ENCODE measurements at places on chromosomes 1 and 21.

DNA sequence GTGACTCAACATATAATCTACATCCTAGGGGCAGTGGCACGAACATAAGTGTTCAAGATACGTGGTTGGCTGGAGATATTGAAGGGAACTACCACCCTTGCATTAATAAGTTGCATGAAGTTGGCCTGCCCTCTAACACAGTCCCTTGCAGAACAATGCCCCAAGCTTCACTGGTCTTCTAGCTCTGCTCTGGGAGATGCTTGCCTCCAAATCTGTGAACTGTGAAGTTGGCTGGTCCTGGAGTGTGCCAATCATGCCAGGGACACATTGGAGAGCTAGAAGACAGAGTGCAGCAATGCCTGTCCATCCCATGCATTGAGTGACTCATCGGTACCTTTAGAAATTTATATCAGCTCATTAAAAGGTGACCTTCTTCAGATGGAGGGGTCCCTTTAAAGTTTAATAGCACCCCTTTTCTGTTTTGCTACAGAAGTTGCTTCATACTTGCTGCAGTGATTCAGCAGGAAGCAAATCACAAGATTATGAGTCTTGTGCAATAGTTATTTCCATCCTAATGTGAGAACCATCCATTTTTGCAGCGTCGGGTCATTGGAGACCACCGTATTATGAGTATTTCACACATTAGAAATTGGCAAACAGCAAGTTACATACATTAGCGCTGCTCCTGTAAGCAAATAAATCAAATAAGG, 55.2 kb upstream of the KAZN start:
- DNase-seq = no peak

DNA sequence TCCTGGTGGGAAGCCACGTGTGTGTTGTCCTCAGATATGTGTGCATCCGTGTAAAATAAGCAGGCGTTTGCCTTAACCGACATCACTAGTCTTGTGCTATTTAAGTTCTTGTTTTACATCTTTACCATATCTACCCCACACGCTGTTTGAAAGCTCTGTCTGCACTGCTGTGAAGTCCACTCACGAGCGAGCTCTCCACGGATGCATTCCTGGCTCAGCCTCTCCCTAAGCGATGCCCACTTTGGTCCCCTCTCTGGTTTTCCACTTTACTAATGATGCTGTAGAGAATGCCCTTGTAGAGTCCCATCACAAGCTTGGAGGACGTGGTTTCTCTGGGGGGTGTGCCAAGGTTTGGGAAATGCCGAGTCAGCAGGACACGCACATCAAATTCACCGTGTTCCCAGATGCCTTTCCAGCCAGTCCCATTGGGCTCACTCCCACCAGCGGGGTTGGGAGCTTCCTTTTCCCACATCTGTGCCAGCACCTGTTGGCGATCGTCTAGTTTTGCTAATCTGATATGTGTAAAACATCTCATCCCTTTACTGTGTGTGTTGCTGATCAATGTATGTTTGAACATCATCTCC, 43.8 kb downstream of the ACTL8 start:
- no peak for DNase-seq

GRCh38 chr1:168497376-168497950, 46.3 kb downstream of the XCL2 start:
- DNase-seq = no peak

DNA sequence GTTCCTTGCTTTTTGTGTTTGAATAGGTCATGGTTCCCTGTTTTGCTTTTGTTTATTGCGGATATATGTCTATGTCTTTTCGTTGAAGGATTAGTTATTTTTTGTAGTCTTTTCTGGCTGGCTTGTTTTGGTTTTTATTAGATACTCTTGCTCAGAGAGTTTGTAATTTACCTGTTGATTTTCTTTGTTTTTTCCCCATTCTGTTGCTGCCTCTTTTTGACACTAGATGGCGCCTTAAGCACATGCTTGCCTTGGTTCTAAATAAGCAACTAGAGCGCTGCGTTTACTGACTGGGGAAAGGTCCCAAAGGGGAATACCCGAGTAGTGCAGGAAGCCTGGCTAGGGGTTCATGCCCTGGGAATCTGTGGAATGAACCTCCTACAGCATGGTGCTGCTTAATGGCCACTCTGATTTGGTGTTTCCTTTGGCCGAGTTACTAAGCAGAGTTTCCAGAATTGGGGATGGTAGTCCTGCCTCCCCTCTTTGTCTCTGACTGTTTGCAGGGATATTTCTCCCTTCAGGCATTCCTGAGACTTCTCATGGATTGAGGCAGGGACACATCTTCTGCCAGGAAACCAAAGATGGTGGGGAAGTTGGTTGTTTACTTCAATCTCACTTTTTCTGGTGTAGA, 143.2 kb downstream of the PTPRU start:
- no peak for DNase-seq

GRCh38 chr1:90175490-90176167, 180.7 kb downstream of the ZNF326 start:
- no peak for DNase-seq

- no peak for DNase-seq
Observed at GRCh38 chr1:117017062-117017461, 15.5 kb downstream of the CD101 start.

GRCh38 chr1:10980841-10981727, 31.4 kb upstream of the TARDBP start:
- DNase-seq = no peak

DNA sequence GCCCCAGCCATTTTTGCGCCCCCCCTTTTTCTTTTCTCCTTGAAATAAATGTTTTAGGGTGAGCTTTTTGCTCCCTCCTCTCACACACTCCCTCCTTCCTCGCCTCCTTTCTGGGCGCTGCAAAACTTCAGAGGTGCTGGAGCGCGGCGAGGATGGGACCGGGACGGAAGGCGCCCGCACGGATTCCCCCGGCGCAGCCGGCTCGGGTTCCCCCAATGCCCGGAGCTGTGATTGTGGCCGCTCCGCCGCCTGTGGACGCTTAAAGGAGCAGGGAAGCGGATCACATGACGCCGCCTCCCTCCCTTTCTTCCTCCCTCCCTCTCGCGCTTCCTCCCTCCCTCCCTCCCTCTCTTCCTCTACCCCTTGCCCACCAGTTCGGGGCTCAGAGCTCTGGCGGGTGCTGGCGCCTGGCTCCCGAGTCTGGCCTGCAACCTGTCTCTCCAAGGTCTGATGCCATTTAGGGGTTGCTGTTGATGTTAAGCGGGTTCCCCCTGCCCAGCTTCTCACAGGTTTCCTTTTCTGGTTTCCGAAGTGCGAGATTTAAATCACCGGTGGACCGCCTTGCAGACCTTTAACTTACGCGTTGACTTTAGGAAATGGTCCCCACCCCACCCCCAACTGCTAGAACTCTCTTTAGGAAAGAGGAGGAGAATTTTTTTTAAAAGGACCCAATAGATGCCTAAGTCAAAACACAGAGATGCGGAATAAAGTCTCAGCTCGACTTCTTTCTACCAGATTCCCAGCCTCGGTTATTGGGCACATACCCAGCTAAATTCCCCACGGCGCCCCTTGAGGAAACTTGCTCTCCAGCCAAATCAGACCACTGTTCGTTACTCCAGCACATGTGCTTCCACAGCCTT, at the start of gene WLS:
WLS (minus strand) TSS at position 235 of the 860 bp plus-strand sequence; CDS start at position 11, 224 bp downstream.
- no peak for DNase-seq

DNA sequence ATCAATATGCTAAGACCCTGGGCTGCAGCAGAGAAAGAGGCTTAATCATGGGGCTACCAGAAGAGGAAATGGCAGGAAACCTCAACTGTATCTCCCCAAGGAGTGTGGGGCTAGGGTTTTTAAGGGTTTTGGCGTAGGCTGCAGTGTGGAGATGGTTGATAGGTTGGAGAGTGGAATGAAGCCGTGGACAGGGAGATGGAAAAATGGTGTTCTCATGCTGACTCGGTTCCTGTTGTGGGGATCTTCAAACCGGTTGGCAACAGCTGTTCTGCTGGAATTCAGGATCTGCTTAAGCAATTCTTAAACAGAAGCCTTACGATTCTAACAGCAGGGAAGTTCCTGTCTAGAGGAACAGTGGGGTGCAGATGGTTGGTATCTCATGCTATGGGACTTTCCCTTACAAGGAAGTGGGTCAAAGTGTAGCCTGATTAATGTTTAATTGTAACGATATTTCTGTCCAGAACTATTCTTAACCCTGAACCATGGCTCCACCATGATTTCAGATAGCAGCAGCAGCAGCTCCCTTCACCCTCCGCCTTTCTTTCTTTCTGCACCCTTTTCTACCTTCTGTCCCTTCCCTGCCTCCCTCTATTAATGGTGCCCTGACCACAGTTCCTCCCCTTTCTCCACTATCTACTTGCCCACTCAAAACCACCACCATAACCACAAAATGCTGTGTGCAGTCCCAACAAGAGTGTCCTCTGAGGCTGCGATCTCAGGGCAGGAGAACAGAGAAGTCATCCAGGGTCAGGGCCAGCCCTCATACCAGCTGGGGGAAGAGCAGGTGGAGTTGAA, 30.8 kb downstream of the RSPH1 start:
- DNase-seq = no peak

- no peak for DNase-seq
Observed at GRCh38 chr1:47411436-47411835, 4.6 kb upstream of the FOXE3 start.

- no peak for DNase-seq
Observed at GRCh38 chr1:11335417-11336056, 62.5 kb downstream of the UBIAD1 start.

GRCh38 chr1:214476986-214477870, 74.2 kb downstream of the PTPN14 start:
- no peak for DNase-seq

DNA sequence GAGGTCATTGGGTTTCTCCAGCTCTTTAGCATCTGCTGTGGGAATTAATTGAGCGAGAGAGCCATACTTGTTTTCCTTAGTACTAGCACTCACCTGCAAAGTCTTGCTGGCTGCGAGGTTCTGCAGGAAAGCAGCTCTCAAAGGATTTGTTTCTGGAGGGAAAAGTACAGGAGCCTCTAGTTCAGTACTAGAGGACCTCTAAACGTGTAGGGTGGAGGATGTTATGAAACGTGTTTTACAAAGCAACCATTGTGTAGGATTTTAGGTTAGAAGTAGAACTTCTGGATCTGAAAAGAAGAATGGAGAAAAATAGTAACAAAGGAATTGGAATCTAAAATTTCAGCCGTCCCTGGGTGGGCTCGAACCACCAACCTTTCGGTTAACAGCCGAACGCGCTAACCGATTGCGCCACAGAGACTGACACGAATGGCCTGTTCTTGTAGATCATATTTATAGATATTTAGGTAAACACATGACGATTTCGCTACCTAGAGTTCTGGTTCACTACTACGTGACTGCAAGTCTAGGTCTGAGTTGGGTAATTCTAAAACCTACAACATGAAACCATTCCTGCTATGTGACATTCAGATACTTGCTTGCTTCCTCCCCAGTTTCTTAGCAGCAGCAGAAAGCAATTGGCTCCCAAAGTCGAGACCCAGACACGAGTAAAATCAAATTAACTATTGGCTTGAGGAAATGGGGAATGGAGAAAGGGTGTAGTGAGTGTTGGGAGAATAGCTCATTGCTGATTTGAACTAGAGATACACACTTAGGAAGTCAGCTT, 60.2 kb upstream of the CFAP126 start:
- peak; percentile 53 for DNase-seq

GRCh38 chr1:222653178-222653827, 35.4 kb downstream of the MIA3 start:
- DNase-seq = no peak

- no peak for DNase-seq
Observed at GRCh38 chr1:98704474-98704873, 43.0 kb downstream of the SNX7 start.

GRCh38 chr1:45906883-45907282, 103.5 kb downstream of the MAST2 start:
- DNase-seq = no peak

DNA sequence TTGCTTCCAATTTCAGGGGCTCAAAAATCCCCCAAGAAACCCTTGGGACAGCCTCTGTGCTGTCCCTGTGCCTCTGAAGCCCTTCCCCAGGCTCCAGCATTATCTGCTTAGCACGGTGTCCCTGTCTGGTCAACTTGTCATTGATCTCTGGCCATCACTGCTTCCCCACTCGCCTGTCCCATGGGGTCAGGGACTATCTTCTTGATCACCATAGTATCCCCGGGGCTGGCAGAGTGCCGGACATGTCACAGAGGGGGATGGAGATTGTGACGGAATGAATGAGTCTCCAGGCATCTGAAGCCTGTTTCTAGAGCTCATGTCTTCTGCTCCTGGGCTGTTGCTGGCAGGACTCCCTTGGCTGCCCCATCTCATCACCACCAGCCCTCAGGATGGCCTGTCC, 99.4 kb upstream of the VAMP3 start:
- no peak for DNase-seq

- no peak for DNase-seq
Observed at GRCh38 chr21:15894596-15894995, 164.8 kb downstream of the USP25 start.

DNA sequence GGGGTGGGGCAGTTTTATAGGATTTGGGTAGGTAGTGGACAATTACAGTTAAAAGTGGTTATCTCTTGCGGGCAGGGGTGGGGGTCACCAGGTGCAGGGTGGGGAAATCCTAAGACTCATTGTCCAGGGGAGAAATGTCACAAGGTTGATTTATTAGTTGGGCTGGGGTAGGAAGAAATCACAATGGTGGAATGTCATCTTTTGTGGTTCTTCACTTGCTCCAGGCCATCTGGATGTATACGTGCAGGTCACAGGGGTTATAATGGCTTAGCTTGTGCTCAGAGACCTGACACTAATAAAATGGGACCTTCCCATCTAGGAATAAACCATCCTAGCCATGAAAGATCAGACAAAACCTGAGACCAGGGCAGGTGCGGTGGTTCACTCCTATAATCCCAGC, 11.5 kb downstream of the TEX46 start:
- no peak for DNase-seq

DNA sequence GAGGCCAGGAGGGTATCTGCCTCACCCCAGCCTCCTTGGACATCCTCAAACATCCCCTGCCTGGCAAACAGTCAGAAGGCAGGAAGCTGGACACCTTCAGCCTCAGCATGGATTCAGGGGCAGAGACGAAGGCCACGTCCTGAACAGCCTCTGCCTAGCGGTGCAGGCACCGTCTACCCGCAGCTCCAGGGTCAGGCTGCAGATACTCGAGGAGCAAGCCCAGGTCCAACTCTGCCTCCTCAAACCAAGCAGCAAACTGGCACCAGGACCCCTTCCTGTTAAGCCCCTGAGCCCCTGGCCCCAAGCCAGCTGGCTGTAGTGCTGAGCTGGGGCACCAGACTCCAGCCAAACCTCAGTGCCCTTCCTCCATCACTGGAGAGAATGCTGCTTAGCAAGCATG, 494.7 kb downstream of the NPHP4 start:
- no peak for DNase-seq

GRCh38 chr1:179353546-179353945, 12.2 kb upstream of the AXDND1 start:
- DNase-seq = no peak

- DNase-seq = no peak
Observed at GRCh38 chr1:27604579-27605299, 795 bp upstream of the AHDC1 start.
